ENCODE measurements at places on chromosomes 1 and 21. TPM values are rescaled to one million over a fixed set of nuclear protein-coding genes. Genes with fewer than 3 reads are reported as not detected.

Gene GCSAML
- polyA plus RNA-seq: not detected

Gene RNU1-3
- polyA plus RNA-seq: not detected

Gene HAO2
- not detected for polyA plus RNA-seq

Gene FYB2
- not detected for polyA plus RNA-seq

Gene S100A16
- not detected for polyA plus RNA-seq

Gene CLCA4
- not detected for polyA plus RNA-seq

Gene PRMT6
- polyA plus RNA-seq: 17.4 TPM

Gene PLXNA2
- polyA plus RNA-seq: 1.0 TPM

GRCh38 chr1:67126111-67126746 is 8.5 kb downstream of the C1orf141 start:
- no peaks in the 10 kb centered on the region for H3K4me1 ChIP-seq
- no peak overlapping the region for H3K27ac ChIP-seq
- H3K27me3 ChIP-seq: no peaks in the 10 kb centered on the region
- no peaks in the 10 kb centered on the region for H3K36me3 ChIP-seq
- DNase-seq: no peak

- no peak overlapping the region for H3K4me3 ChIP-seq
- no peak overlapping the region for H3K27ac ChIP-seq
- peaks cover 6% of the 10 kb centered on the region for H3K4me1 ChIP-seq
- H3K36me3 ChIP-seq: no peaks in the 10 kb centered on the region
- no peak for DNase-seq
Measured at GRCh38 chr1:152053375-152053774, 16.6 kb upstream of the S100A11 start.

DNA sequence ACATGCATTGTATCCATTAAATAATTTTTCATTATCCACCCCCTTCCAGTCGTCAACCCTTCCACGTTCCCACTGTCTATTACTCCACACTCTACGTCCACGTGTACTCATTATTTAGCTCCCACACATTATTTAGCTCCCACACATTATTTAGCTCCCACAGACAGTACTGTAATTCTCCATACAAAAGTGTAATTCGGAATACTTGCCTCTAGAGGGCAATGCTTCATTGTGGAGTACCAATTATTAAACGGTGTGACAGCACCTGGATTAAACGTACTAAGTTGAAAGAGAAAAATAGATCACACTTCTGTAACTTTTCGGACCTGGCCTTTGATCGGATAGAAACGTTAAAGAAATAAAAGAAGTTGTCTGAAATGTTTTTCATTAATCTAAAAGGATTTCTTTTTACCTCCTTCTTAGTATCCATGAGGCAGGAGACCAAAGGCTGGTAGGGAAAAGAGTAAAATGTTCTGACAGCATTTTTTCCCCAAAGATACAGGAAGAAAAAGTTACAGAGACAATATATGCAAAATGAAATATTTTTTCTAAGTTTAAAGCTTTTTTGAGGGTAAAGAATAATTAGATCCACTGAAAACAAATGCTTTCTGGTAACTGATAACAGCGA is 99.2 kb downstream of the LHX8 start:
- no peak for DNase-seq
- H3K27me3 ChIP-seq: no peaks in the 10 kb centered on the region
- H3K4me3 ChIP-seq: no peak overlapping the region
- H3K27ac ChIP-seq: no peak overlapping the region
- H3K36me3 ChIP-seq: no peaks in the 10 kb centered on the region
- H3K4me1 ChIP-seq: no peaks in the 10 kb centered on the region

- H3K4me3 ChIP-seq: no peak overlapping the region
- peaks cover 2% of the 10 kb centered on the region for H3K27me3 ChIP-seq
- H3K4me1 ChIP-seq: no peaks in the 10 kb centered on the region
Measured at GRCh38 chr1:53182111-53182593, 14.5 kb upstream of the CPT2 start.

DNA sequence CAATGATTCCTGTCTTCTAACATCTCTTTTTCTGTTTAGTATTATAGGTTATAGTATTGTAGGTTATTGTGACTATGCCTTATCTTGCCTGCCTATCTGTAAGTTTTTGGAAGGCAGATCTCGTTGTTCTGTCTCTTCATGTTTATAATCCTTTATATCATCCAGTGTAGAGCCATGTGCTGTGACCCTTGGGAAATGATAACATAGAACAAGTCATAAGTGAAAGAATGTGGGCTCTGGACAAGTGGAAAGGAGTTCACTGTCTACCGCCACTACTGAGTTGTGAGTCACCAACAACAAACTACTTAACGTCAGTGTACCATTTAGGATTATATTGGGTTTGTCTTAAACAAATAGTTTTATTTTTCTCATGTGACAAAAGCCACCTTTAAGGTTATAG is 139.3 kb downstream of the LYPLAL1 start:
- H3K27me3 ChIP-seq: no peaks in the 10 kb centered on the region
- H3K4me3 ChIP-seq: no peak overlapping the region
- no peak for DNase-seq
- no peaks in the 10 kb centered on the region for H3K36me3 ChIP-seq

GRCh38 chr1:58500043-58500442 is 46.5 kb downstream of the OMA1 start:
- peaks cover 22% of the 10 kb centered on the region for H3K36me3 ChIP-seq
- H3K4me1 ChIP-seq: no peaks in the 10 kb centered on the region
- H3K27me3 ChIP-seq: no peaks in the 10 kb centered on the region
- no peak overlapping the region for H3K27ac ChIP-seq
- no peak overlapping the region for H3K4me3 ChIP-seq
- no peak for DNase-seq

GRCh38 chr21:45331531-45332147 is 43.9 kb upstream of the POFUT2 start:
- no peak overlapping the region for H3K4me3 ChIP-seq
- H3K27me3 ChIP-seq: no peaks in the 10 kb centered on the region
- peak; percentile 34 for DNase-seq
- no peaks in the 10 kb centered on the region for H3K4me1 ChIP-seq

- no peak for DNase-seq
- no peak overlapping the region for H3K27ac ChIP-seq
- no peak overlapping the region for H3K4me3 ChIP-seq
- H3K4me1 ChIP-seq: no peaks in the 10 kb centered on the region
- no peaks in the 10 kb centered on the region for H3K36me3 ChIP-seq
Measured at GRCh38 chr1:22619252-22619651, 17.2 kb upstream of the C1QA start.

DNA sequence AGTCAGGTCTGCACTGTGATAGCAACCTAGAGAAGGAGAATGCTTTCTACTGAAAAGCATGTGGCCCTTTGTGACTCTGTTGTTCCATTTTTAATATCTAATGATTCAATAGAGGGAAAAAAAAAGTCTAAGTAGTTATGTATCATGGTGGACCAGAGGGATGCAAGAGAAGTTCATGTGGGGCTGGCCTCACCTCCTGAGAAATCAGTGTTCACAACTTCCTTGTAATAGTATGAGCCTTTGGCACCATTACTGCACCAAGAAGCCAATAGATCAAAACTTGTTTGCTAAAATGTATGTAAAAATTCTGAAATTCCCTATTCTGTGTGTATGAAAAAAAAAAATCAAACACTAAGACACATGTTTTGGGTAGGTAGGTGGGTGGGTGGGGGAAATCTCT is 5.0 kb downstream of the ZBTB17 start:
- no peak for DNase-seq
- no peaks in the 10 kb centered on the region for H3K27me3 ChIP-seq
- peaks cover 28% of the 10 kb centered on the region for H3K4me1 ChIP-seq
- no peak overlapping the region for H3K4me3 ChIP-seq
- no peak overlapping the region for H3K27ac ChIP-seq

DNA sequence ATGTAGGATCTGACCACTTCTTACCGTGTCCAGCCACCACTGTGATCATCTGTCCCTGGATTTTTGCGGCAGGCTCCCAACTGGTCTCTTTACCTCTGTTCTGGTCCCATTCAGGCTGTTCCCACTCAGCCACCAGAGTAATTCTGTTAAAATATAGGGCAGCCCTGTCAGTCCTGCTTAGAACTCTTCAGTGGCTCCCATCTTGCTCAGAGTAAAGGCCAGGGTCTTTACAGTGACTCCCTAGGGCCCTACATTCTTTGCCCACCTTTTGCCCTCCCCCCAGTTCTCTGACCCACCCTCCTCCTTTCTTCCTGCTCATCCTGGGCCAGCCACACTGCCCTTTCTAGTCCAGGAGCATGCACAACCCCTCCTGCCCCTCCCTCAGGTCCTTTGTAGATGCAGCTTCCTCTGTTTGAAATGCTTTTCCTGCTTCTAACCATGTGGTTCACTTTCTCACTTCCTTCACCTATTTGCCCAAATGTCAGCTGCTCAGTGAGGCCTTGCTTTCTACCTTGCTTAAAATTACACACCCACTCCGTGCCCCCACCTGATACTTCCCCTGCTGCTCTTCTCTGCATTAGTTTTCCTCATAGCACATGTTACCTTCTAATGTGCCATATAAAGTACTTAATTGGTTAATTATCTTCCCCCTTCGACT is 7.8 kb downstream of the UBIAD1 start:
- no peaks in the 10 kb centered on the region for H3K27me3 ChIP-seq
- peaks cover 3% of the 10 kb centered on the region for H3K36me3 ChIP-seq
- H3K4me3 ChIP-seq: no peak overlapping the region
- H3K4me1 ChIP-seq: peaks cover 75% of the 10 kb centered on the region

GRCh38 chr1:222928212-222928611 is 113.4 kb downstream of the DISP1 start:
- no peaks in the 10 kb centered on the region for H3K4me1 ChIP-seq
- H3K36me3 ChIP-seq: no peaks in the 10 kb centered on the region
- H3K4me3 ChIP-seq: no peak overlapping the region
- no peaks in the 10 kb centered on the region for H3K27me3 ChIP-seq
- no peak for DNase-seq

GRCh38 chr1:170864876-170865538 is 70.3 kb upstream of the MROH9 start:
- no peak for DNase-seq
- H3K36me3 ChIP-seq: no peaks in the 10 kb centered on the region
- no peaks in the 10 kb centered on the region for H3K27me3 ChIP-seq
- no peaks in the 10 kb centered on the region for H3K4me1 ChIP-seq
- no peak overlapping the region for H3K27ac ChIP-seq
- H3K4me3 ChIP-seq: no peak overlapping the region

GRCh38 chr1:89712420-89712819 is 79.5 kb downstream of the LRRC8C start:
- H3K27ac ChIP-seq: no peak overlapping the region
- peaks cover 15% of the 10 kb centered on the region for H3K36me3 ChIP-seq
- H3K4me3 ChIP-seq: no peak overlapping the region
- DNase-seq: no peak

- no peak overlapping the region for H3K27ac ChIP-seq
- H3K27me3 ChIP-seq: no peaks in the 10 kb centered on the region
- H3K4me3 ChIP-seq: no peak overlapping the region
- H3K36me3 ChIP-seq: no peaks in the 10 kb centered on the region
Measured at GRCh38 chr1:37113285-37113997, 79.1 kb upstream of the GRIK3 start.

GRCh38 chr1:109619576-109620400 is at the start of the genes AMPD2 and GNAT2:
TSS of gene AMPD2 (plus strand) at chr1:109619837. CDS start at chr1:109621176, 1,339 bp downstream.
TSS of gene GNAT2 (minus strand) at chr1:109619616. CDS start at chr1:109612870, 6,746 bp downstream.
- peak; percentile 77 for DNase-seq
- H3K27ac ChIP-seq: peak within 1 kb of the TSS; percentile 91
